M059J (cell line): ENCODE measurements at places on chromosomes 4 and X. TPM values are rescaled to one million over a fixed set of nuclear protein-coding genes. Genes with fewer than 3 reads are reported as not detected.
A peak's percentile ranks its signal among the peaks of the same experiment; 100 is the strongest.

DNA sequence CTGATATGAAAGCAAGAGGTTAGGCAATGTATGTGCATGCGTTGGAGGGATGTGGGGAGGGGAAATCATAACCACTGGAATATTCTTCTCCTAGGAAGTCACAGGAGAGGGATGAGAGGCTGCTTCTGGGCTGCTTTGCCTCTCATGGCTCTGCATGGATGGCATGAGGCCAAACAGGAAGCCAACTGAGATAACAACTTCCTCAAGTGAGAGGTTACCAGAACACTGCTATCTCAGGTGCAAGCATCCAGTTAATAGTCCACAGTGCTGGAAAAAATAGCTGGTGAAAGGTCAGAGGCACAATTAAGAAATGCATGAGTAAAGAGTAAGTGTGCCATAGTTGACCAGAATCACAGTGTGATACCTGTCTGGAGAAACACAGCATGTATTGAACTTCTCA is 113.3 kb downstream of the ELOVL6 start:
- DNase-seq = peak; percentile 46

GRCh38 chrX:43530837-43531236 is 125.3 kb upstream of the MAOA start:
- no peak for DNase-seq

DNA sequence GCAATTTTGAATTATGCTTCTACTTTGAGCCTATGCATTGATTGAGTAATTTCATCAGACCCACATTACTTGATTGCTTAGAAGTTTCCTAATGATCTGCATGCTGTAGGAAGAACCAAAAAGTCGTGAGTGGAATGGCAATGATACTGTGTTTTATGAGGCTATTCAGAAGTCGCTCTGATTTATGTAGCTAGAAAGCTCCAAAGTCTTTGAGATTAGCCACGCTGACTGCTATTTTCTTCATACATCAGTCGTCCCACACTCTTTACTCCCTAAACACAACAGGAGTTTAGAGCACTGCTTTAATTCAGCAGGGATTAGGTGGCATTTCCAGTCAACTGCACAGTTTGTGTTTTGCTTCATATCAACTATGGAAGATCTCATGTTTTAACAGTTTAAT is 4.1 kb downstream of the GRID2 start:
- DNase-seq = no peak

DNA sequence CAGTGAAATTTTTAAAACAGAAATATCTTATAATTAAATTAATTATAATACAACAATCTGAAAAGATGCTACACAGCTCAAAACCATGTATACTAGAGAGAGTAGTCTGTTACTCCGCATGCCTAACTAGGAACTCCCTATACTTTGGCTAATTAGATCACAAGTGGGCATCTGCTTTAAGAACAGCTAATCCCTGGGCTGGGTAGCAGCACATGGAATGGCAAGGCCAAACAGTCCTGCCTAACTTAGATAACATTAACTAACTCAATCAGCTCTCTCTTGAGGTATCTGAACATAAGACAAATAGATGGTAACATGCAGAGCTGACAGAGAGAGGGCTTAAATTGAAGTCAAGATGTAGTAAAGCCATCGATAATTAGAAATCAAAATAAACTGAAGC is 9.9 kb downstream of the CHIC2 start:
- DNase-seq = no peak

DNA sequence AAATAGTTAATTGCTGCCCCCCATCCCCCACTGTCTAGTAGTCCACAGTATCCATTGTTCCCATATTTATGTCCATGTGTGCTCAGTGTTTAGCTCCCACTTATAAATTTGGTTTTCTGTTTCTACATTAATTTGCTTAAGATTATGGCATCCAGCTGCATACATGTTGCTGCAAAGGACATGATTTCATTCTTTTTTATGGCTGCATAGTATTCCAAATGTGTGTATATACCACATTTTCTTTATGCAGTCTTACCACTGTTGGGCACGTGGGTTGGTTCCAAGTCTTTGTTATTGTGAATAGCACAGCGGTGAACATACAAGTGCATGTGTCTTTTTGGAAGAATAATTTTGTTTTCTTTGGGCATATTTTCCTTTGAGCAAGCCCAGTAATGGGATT is 113.0 kb upstream of the LNX1 start:
- DNase-seq = no peak

DNA sequence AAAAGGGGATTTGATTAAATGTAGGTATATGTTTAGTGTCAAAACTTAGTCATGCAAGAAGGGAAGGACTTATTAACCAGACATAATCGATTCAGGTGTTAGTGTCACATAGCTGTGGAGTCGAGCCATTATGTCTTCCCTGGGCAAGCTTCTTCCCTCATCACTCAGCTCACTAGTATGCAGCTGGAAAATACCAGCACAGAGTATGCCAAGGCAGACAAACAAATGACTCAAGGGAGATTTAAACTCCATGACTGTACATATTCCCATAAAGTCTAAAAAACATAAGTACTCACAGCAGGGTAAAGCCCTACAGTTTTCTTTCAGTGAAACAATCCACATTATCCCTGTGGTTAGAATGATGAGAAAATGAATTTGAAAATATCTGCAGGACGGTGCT is 304.5 kb downstream of the CBLL2 start:
- peak; percentile 37 for DNase-seq

DNA sequence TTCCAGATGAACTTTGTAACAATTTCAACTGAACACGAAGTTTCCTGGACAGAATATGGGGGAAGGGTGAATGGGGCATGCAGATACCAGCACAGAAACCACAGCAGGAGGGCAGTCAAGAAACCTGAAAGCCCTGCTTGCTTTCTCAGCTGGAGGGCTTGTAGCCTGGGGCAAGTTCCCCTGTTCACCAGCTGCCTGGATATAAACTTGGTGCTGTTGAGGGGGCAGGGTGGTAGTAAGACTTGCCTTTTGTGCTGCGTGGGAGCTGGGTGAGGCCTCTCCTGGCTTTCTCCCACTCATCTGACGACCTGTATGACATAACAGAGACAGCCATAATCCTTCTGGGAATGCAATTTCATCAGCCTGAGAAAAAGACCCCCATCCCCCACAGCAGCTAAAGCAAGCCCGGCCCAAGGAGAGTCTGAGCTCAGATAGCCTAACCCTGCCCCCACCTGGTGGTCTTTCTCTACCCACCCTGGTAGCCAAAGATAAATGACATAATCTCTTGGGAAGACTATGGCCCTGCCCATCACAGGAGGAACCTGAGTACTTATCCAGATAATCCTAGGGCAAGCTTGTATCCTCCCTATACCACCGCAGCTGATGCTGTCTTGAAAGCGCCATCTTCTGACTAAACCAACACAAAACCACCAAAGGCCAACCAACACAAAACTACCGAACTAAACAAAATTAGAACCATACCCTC is 234.3 kb downstream of the LAS1L start:
- DNase-seq = no peak

DNA sequence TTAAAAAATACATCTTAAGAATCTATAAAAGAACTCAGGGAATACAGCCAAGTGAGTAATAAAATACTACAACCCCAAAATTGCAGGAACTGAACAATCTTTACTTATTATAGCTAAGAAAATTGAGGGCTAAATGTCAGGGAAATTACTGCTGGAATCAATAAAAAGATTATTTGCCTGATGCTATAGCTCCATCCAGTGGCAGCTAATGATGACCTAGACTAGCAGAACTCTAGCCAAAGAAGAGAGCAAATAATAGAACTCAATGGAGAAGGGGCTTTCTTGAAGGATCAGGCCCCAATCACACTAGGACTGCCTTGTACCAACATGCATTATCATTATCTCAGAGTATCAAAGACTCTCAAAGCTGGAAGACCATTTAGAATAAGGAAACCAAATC is 85.0 kb upstream of the FAM241A start:
- peak; percentile 31 for DNase-seq

DNA sequence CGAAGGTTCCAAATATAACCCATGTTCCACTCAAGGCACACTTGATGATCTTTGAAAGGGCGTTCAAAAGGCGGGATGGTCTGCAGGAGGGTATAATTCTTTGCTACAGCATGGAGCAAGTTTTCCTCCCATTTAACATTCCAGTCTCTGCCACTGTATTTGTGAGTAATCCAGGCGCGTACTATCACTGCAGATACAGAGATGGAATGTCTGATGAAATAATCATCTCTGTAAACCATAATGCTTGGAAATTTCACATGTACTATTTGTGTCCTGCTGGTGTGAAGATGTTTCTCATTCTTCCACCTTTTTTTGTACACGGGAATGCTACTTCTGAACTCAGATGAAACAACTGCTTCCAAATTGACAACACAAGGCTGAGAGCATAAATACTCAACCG is 15.5 kb downstream of the SEL1L3 start:
- DNase-seq = no peak

GRCh38 chr4:121597346-121597934 is 99.3 kb downstream of the ANXA5 start:
- peak; percentile 69 for DNase-seq

GRCh38 chr4:31787701-31788100 is 1067.5 kb downstream of the PCDH7 start:
- DNase-seq = no peak

GRCh38 chr4:13601048-13601447 is 26.5 kb downstream of the BOD1L1 start:
- DNase-seq = no peak

DNA sequence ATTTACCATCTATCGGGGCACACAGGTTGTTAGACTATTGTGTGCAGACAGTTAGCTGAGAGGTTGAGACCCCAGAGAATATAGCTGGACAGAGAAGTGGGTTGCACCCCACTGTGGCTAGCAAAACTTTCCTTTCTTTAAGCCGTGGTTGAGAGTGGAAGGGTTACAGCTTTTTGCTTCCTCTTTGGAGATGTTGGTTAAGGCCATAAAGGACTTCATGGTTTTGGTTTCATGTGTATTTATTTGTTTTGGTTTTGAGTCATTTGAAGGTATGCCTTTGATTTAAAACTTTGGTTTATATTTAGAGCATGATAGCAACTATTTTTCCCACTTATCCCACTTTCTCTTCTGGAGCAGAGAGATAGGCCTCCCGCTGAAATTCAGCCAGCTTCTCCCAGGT is 274.3 kb upstream of the IL1RAPL1 start:
- peak; percentile 2 for DNase-seq

- DNase-seq = no peak
Observed at GRCh38 chr4:106149026-106149425, 167.0 kb downstream of the TBCK start.

- no peak for DNase-seq
Observed at GRCh38 chr4:166315721-166316467, 442.9 kb downstream of the TLL1 start.

- no peak for DNase-seq
Observed at GRCh38 chr4:30153427-30153826, 566.7 kb upstream of the PCDH7 start.

DNA sequence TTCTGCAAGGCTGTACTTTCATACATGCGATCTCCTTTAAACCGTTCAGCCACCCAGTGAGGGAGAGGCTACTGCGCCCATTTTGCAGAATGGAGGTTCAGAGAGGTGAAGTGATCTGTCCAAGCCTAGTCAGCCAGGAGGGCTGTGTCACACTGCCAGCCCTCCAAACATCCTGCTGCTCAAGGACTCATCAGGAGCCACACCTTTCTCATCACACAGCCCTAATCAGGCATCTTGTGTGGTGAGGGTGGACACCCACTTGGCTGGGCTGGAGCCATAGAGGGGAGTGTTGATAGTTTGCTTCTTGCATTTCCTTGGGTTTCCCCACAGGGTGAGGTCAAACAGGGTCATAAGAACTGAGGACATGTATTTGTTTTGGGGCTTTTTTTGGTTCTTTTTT is 5.4 kb upstream of the CXCR3 start:
- DNase-seq = no peak

Gene TLR1
- total RNA-seq = 3.2 and 5.5 TPM in 2 replicates

Gene ANKRD37
- total RNA-seq = 6.3 and 8.5 TPM in 2 replicates

Gene NR3C2
- total RNA-seq = 0.15 and 0.20 TPM in 2 replicates

Gene FSTL5
- 0.12 TPM in 1 of 2 replicates, not detected in the other for total RNA-seq

Gene CCNA2
- 92.6 and 118 TPM in 2 replicates for total RNA-seq

Gene CXXC4
- total RNA-seq = not detected in 2 replicates

Gene GPC3
- total RNA-seq = not detected in 2 replicates

Gene IQCM
- total RNA-seq = not detected in 2 replicates

Gene CTAG2
- total RNA-seq = 1.1 TPM in 1 of 2 replicates, not detected in the other

Gene RNF212
- total RNA-seq = 24.1 and 25.2 TPM in 2 replicates

Gene SPACA5
- total RNA-seq = not detected in 2 replicates

Gene CORIN
- total RNA-seq = 0.05 TPM in 2 replicates
